Naive thymus-derived CD4-positive, alpha-beta T cell (primary cell): ENCODE measurements at places on chromosomes 11 and 22. TPM values are rescaled to one million over a fixed set of nuclear protein-coding genes. Genes with fewer than 3 reads are reported as not detected.

HBE1 gene
- not detected for total RNA-seq

DNA sequence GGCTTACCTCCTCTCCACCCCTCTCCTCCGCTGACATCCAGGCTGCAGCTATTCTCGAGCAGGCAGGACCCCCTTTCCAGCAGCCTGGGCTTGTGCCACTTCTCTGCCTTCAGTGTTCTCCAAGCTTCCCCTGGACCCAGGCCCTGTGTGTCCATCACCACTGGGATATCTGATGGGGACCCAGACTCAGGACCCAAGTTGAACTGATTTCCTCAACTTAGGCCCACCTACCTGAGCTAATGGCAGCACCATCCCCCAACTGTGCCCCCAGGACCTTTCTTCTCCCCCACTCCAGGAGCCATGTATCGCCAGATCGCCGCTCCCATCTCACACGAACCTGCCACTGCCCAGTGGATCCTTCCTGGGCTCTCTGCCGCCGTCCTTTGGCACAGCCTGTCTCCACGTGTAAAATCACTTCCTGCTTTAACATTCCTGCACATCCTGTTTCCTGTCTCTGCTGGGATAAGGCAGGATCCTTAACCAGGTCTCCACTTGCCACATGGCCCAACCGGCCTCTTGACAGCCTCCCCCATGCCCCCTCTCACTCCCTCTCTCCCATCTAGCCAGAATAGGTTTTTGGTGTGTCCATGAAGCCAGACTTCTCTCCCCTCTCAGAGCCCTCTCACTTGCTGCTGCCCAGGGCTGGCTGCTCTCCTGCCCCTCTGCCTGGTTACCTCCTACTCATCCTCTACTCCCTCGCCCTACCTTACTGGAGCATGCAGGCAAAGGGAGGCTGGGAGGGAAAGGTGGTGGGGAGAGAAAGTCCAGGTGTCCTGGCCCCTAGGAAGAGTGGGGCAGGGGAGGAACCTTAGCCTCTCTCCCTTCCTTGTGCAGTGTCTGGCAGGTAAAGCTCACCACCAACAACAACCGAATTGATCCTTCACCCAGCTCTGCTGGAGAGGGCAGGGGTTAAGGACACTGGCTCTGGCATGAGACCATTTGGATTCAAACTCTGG lies 9.4 kb downstream of the SPATA19 start:
- DNase-seq, result no peak

GRCh38 chr11:64372021-64372420 lies 13.1 kb downstream of the RPS6KA4 start:
- no peak for DNase-seq

GRCh38 chr11:19420868-19421533 lies 180.3 kb upstream of the E2F8 start:
- no peak for DNase-seq

- no peak for DNase-seq
These were observed 192.5 kb downstream of the DDX10 start for GRCh38 chr11:108857382-108857781.

DNA sequence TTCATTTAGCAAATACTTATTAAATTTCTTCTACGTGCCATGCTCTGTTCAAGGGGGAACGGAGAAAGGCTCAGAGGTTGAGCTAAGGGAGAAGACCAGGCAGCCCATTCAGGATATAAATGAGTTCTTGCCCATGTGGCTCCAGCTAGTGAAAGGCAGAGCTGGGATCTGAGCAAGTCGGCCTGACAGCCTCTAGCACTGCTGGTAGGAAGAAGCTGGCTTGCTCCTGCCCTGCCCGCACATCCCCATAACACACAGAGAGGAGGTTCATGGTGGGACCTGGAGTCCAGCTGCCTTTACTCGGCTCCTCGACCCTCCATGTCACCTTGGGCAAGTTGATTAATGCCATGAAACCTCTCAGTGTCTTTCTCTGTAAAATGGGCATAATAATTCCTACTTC lies 2.0 kb downstream of the SLC15A3 start:
- DNase-seq, result no peak

- DNase-seq, result no peak
These were observed at the start of gene ANKRD13D for GRCh38 chr11:67289226-67289650. Gene ANKRD13D (plus strand): TSS chr11:67289303. CDS start chr11:67289461, 158 bp downstream.

DNA sequence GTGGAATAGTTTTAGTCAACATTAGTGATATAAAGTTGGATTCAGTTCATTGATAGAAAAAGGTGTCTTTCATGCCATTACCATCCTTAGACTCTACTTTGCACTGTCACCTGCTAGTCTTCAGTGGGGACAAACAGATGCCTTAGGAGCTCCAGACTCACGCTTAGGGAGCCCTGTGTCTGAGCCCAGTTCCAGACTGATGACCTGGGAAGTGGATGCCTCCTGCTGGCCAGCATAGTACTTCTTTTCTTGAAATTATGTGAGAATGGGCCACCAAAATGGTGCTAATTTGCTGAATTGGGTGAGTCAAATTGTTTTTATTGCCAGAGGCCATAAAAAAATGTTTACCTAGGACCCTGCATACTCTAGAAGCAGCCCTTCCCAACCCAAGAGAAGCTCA lies 53.9 kb downstream of the NOX4 start:
- DNase-seq, result no peak

- no peak for DNase-seq
These were observed 137.1 kb upstream of the CTSC start for GRCh38 chr11:88474655-88475054.

DNA sequence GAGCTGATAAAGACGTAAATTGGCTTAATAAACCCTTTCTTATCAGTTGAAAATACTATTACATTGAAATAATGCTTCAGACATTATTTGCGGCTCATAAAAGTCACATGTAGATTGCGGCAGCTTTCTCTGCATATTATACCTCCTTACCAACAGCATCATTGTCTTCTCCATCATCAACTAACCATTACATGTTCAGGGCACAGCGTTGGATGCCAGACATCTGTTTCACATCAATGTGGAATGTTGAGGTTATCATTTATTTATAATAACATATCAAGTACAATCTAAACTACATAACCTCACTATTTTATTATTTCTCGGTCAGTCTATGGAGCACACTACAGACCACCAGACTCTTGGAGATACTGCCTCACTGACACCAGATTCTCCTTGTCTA lies 573.8 kb upstream of the FAT3 start:
- DNase-seq, result no peak

GRCh38 chr11:102239448-102239847 lies 77.8 kb upstream of the BIRC3 start:
- DNase-seq, result no peak

DNA sequence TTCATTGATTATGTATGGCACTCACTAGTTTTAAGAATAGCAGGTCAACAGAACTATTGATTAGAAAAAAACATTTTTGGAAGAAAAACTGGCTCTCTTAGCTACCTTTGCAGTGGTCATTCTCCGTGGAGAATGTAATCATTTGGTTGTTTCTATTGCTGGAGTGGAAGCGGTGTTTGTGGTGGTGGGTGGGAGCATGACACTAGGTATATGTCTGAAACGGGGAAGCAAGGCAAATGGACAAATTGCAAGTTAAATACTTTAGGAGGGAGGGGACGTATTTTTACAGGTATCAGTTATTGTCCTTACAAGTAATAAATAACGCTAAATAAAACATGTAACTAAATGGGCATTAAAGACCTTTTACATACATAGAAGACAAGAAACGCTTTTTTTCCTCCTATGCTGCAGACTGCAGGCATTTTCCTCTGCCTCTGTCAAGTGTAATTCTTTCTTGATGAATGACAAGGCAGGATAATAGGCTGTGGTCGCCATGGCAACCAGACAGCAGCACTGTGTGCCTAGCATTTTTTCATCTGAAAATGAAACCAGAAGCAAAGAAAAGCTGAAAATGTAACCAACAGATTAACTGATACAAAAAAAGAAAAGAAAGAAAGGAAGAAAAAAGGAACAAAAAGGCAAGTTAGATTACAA lies 46.2 kb downstream of the BLID start:
- no peak for DNase-seq

GRCh38 chr11:9733212-9733611 lies 69.3 kb downstream of the SWAP70 start:
- no peak for DNase-seq

- no peak for DNase-seq
These were observed 90.6 kb upstream of the SLC22A12 start for GRCh38 chr11:64500176-64501013.

GRCh38 chr11:114705280-114706024 lies 27.1 kb downstream of the NXPE2 start:
- no peak for DNase-seq

GRCh38 chr11:71210861-71211260 lies 41.5 kb downstream of the SHANK2 start:
- DNase-seq, result no peak

GRCh38 chr11:128704517-128704916 lies 10.6 kb downstream of the FLI1 start:
- no peak for DNase-seq

- no peak for DNase-seq
These were observed 119.6 kb downstream of the DYNC2H1 start for GRCh38 chr11:103228807-103229206.
